ENCODE measurements at places on chromosomes 2 and 18.

GRCh38 chr2:156837635-156838370 lies 401.6 kb downstream of the GPD2 start:
- DNase-seq, result no peak

DNA sequence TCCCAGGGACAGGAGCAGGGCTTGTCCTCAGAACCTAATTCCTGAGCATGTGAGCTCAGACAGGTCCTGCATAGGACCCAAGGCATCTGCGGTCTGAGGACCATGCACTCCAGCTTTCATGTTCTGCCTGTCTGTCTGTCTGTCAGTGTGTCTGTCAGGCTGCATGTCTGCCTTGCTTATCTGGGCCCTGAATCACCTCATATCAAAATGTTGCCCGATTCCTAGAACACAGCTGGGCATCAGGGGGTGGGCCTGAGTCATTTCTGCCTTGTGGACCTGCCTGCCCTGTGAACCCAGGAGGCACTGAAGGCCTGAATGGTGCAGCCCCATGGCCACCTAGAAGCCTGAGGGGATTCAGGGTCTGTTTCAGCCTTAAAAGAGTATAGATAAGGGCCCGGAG lies 22.1 kb downstream of the INHBB start:
- no peak for DNase-seq

GRCh38 chr2:72864500-72864899 lies 22.7 kb upstream of the SPR start:
- no peak for DNase-seq

- DNase-seq, result no peak
Measured at GRCh38 chr2:212970132-212970531, 181.3 kb downstream of the IKZF2 start.

- DNase-seq, result no peak
Measured at GRCh38 chr18:25077038-25077943, 274.7 kb downstream of the ZNF521 start.

DNA sequence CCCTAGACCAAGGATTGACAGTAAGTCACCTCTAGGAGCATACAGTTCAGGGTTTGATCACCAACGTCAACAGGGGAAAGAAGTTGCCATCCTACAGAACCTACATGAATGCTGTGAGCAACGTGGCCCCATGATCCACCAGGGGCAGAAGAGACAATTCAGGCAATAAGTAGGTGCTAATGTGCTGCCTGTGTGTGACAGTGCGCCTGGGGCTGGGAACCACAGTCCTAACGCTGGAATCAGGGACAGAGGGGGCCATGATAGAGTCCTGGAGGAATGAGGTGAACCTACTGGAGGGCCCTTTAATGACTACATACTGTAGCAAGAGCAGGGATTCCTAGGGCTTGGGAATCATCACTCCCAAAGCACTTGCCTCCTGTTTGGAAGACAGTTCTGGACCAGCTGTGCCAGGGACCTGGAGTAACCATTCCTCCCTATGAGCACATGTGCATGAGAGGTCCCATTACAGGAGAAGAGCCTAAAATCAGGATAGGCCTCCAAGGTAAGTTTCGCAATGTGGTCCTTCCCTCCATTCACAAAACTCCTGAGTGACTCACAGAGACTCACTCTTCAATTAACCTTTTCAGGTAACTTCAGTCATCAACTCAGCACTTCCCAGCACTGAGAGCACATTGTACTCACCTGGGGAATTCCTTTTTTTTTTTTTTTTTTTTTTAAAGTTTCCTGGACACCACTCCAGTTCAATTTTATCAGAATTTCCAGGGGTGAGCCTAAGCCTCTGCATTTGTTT lies 214.0 kb downstream of the TMEM163 start:
- DNase-seq, result no peak

- no peak for DNase-seq
Measured at GRCh38 chr2:70808983-70809958, 11.1 kb downstream of the CLEC4F start.

DNA sequence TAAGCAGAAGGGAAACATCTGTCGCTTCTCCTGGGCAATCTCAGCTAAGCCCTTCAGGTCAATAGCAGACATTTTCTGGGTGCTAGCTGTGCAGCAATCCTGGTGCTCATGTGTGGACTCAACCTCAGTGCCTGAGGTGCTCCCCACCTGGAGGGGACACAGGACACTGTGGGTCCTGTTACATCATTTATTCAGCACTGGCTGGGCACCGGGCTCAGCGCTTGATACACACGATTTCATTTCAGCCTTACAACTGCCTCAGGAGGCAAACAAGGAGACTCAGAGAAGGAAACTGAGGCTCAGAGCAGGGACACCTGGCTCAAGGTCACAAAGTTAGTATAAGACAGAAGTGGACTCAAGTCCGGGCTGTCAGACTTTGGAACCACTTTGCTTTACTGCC lies 46.7 kb downstream of the MARCO start:
- DNase-seq, result no peak

GRCh38 chr2:10159086-10159485 lies 36.5 kb downstream of the RRM2 start:
- no peak for DNase-seq

DNA sequence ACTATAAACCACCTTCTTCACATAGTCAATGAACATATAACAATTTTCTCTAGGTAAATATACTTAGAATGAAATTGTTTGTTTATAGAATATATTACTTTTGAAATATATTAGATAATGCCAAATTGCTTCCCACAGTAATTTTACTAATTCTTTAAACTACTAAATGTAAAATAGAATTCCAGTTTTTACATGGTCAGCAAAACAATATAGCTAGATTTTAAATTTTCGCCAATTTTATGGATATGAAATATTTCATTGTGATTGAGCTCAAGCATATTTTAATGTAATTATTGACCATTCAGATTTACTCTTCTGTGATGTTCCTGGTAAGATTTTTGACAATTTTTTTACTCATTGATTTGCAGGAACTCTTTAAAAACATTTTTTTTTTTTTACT lies 444.6 kb downstream of the PARD3B start:
- DNase-seq, result no peak

DNA sequence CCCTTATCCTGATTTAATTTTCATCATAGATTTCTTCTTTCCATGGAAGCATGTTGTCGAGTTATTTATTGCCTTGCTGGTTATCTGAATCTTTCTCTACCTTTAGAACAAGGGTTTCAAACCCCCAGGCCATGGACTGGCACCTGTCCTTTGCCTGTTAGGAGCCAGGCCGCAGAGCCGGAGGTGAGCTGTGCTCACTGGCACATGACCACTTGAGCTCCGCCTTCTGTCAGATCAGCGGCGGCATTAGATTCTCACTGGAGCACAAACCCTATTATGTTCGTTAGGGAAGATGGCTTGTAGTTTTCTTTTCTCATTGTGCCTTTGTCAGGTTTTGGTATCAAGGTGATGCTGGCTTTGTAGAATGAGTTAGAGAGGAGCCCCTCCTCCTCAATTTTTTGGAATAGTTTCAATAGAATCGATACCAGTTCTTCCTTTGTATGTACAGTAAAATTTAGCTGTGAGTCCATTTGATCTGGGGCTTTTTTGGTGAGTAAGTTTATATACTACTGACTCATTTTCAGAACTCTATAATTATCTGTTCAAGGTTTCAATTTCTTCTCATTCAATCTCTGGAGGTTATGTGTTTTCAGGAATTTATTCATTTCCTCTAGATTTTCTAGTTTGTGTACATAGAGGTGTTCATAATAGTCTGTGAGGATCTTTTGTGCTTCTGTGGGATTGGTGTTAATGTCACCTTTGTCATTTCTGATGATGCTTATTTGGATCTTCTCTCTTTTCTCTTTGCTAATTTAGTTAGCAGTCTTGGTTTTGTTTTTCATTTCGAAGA lies 668.0 kb upstream of the FAM98A start:
- no peak for DNase-seq

DNA sequence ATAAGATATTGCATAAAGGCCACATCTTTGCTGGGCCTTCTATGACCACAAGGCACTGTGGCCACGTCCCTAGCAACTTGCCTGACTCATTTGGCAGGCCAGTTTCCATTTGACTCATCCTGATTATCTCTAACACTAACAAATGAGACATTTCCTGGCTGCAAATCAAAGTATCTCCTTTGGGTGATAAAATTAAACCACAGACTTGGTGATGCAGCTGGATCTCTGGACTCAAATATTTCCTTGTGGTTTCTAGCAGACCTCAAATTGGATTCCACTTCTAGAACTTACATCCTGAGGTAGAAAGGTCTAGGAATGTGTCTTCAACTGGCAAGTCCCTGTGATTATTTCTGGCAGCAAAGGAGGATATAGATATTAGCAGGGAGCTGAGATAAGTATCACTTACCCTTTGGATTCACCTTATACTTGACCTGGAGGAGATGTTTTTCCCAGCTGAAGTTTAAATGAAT lies 167.9 kb upstream of the NXPH2 start:
- no peak for DNase-seq

GRCh38 chr2:42925742-42926433 lies 133.5 kb upstream of the HAAO start:
- no peak for DNase-seq

- no peak for DNase-seq
Measured at GRCh38 chr2:47697000-47697601, 85.8 kb upstream of the MSH6 start.

DNA sequence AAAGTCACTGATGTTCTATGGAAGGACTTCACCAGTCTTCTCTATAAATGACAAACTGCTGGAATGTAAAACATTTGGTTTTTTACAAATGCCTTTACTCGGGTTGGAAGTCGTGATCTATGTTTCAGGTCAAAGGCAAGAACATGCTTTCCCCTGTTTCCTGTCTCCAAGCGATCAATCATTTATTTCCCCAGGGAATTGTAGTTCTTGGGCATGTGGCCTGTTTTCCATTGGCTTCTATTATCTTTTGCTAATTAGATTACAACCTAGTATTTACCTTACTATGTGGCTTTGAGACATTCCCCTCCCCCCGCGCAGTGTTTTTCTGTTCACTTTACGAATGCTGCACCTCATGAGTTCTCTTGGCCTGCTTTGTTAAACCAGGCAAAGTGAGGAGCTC lies 684.2 kb downstream of the EPHA4 start:
- no peak for DNase-seq

DNA sequence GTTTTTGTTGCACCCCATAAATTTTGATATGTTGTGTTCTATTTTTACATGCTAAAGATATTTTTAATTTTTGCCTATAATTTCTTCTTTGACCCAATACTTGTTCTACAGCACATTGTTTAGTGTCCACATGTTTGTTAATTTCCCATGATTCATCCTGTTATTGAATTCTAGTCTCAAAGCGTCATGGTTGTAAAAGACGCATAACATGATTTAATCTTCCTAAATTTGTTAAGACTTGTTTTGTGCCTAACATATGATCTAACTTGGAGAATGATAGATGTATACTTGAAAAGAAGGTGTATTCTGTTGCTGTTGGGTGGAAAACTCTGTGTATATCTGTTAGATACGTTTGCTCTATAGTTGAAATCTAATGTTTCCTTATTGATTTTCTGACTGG lies 27.1 kb upstream of the SULT1C3 start:
- DNase-seq, result no peak

GRCh38 chr2:78634425-78634824 lies 391.1 kb upstream of the REG3G start:
- DNase-seq, result no peak

DNA sequence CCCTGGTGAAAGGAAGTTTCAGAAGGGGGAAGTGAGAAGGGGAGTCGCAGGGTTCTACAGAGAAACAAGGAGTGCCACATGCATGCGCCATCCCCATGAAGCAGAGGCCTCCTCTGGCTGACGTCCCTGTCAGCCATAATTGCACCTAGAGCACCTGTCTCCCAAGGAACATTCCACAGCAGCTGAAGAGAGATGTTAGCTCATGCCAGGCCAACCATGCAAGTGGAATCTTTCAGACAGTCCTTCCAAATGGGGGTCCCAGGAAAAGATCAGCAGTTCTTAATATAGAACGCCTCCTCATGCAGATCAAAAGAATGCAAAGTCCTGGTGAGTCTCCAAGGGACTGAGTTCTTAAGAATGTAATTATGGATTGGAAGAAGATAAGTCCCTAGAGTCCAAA lies 29.6 kb downstream of the MRO start:
- DNase-seq, result no peak

GRCh38 chr2:119062179-119062578 lies 96.4 kb downstream of the C1QL2 start:
- DNase-seq, result no peak

GRCh38 chr2:137677466-137677865 lies 286.8 kb upstream of the HNMT start:
- no peak for DNase-seq

DNA sequence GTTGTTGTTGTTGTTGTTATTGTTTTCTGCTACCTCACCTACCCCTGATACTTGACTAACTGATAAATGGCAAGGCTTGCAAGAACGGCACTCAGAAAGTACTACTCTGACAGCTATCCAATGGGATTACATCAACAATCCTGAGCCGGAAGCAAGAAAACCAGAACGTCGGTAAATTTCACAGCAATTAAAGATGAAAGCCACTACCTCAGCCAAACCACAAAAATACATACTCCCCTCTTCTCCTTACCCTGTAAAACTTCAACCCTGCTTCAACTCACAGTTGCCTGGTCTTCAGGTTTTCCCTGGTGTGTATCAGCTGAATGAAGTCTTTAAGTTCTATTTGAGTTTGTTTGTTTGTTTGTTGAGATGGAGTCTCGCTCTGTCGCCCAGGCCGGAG lies 293.7 kb upstream of the RND3 start:
- no peak for DNase-seq

DNA sequence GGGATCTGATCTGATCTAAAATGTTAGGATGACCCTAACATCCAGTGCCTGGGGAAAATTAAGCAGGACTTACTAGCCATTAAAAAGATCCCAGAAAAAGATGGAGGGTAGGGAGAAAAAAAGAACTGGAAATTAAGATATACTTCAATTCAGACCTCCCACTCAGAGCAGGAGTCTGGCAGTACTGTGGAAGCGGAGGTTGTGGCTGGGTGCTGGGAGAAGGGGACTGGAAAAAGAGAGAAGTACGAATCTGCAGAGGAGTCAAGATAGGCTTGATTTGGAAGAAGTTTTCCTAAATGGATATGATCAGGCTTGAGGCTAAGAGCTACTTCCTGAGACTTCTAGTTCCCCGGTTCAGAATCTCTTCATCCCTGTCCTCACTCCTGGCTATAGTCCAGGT lies 33.5 kb upstream of the IHH start:
- DNase-seq, result no peak

- DNase-seq, result peak; percentile 13
Measured at GRCh38 chr2:24613154-24613814, 122.2 kb downstream of the NCOA1 start.

GRCh38 chr18:24548583-24548982 lies 88.1 kb downstream of the HRH4 start:
- no peak for DNase-seq

GRCh38 chr18:69999656-70000055 lies 52.0 kb upstream of the CD226 start:
- no peak for DNase-seq

GRCh38 chr2:101617188-101617587 lies 80.3 kb upstream of the MAP4K4 start:
- no peak for DNase-seq

All from pulmonary artery endothelial cell (primary cell).